ENCODE measurements at places on chromosomes 2 and 18.

DNA sequence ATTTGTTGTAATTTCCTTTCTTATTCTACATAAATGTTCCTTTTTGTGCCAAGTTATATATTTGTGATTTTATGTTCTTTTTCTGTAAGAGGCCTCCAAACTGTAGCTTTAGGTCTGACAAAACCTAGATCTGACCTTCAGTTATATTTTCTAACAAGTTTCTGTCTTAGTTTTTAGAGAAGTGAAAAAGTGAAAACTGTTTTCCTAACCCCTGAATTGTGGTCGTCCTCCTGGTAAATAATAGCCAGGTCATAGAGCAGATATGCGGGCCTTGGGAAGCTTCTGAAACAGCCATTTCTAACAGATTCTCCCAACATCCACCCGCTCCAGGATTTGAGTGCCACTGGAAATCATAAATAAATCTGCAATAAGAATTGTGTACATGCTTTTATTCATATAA, 398.4 kb upstream of the CWC22 start:
- DNase-seq: no peak

GRCh38 chr2:69916106-69916505, 1.2 kb downstream of the MXD1 start:
- DNase-seq: no peak

DNA sequence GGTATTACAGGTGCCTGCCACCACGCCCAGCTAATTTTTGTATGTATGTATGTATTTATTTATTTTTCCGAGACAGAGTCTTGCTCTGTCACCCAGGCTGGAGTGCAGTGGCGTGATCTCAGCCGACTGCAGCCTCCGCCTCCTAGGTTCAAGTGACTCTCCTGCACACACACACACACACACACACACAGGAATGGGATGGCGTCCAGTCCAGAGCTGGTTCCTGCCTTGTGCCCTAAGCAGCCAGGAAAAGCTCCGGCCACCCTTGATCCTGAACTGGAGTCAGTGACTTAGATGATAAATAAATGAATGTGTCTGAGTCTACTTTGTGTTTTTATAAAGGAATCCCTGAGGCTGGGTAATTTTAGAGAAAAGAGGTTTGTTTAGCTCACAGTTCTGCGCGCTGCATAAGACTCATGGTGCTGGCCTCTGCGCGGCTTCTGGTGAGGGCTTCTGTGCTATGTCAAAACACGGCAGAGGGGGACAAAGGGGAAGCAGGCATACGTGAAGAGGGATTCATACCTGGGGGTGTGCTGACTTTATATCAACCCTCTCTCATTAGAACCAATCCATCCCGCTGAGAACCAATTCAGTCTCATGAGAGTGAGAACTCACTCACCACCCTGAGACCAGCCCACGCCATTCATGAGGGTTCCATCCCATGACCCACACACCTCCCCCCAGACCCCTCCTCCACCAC, 59.7 kb upstream of the PHLPP1 start:
- DNase-seq: no peak

DNA sequence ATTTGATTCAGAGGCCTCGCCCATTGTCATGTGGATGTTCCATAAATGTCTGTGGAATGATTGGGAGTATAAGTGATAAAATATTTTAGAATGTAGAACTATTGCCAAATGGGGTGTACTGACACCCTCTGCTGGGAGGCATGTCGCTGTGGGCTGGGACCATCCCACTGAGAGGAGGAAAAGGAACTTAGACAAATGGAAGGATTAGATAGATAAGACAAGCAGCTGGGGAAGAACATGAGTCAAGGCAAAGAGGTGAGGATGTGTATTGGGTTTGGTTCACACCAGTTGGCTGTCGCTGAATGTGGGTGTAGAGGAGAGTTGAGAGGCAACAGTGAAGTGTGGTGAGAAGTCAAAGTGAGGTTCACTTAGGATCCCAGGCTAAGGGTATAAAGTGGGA, 4.0 kb downstream of the C2orf74 start:
- no peak for DNase-seq

- DNase-seq: no peak
Observed at GRCh38 chr18:74378179-74378682, 62.6 kb downstream of the C18orf63 start.

GRCh38 chr18:58591286-58591685, 37.6 kb downstream of the ALPK2 start:
- no peak for DNase-seq

DNA sequence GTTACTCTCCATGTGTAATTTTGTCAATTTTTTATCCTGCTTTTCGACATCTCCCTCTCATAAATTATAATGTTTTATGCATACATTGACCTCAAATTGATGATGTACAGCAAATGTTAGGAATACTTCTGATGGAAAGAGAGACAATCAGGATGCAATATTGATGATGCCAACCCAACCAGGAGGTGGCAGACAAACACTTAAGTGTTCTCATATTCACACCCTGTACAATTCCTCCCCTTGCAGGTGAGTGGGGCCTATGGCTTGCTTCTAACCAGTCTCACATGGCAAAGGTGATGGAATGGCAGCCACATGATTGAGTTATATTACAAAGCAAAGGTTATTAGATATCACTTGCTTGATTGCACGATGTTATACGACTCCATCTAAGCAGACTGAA, 594.3 kb upstream of the REG3G start:
- DNase-seq: no peak

DNA sequence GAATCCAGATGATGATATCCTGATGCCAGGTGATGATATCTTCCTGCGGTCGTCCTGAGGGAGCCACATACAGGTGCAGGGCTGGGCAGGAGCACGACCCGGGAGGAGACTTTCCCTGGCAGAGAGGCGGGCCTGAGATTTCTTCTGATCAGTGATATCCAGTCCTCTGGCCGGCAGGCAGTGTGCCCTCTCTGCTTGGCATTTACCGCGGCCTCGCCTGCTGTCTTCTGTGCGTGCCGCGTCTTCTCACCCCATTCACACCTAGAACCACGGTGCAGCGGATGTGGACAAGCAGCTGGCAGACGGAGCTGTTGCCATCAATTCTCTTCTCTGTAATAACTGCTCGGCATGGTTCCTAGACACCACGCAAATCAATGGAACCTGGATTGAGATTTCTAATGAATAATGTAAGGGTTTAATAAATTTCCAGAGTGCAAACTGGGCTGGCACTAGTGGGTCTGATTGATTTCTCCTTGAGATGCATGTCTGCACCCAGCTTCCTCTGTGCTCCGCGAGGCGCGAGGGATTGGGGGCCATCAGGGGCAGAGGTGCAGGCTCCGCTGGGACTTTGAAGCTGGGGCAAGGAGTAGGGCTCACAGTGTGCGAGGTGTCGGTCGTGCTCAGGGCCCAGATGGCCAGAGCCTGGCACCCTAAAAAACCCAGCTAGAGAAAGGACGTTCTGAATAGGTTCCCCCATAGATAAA, 208.9 kb upstream of the HDAC4 start:
- no peak for DNase-seq

DNA sequence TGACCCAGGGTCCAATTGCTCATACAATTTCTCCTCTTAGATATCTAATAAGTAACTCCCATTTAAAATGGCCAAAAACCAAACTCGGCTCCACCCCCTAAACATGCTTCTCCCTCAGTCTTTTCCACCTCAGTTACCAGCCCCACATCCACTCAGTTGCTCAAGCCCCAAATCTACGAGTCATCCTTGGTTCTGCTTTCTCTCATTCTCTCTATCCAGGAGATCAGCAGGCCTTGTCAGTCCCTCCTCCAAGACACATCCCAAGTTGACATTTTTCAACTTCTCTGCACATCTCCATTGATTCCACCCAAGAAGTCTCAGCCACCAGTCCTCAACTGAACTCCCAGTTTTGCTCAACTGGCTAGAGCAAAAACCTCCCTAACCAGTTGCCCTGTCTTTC, 40.5 kb upstream of the RTN4 start:
- DNase-seq: no peak

- DNase-seq: no peak
Observed at GRCh38 chr18:10840743-10841142, 308.6 kb downstream of the PIEZO2 start.

- DNase-seq: peak; percentile 80
Observed at GRCh38 chr2:230974096-230974913, 21.6 kb upstream of the SPATA3 start.

DNA sequence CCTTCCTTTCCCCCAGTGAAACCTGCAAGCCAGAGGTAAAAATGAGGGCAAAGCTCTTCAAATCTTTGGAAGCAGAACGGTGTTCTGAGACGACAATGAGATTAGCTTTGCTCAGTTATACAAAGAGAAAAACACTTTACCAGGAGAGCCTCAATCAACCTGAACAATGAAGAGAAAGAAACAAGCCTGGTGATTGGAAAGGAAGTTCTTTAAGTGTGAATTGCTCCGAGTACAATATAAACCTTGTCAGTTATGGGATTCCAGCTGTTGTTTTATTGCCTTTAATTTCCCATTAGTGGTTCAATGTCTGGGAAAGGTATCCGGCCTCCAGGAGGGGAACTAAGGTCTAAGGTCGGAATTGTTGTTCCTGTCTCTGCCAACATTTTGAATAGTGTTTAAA, 901.6 kb downstream of the EPHA4 start:
- no peak for DNase-seq

DNA sequence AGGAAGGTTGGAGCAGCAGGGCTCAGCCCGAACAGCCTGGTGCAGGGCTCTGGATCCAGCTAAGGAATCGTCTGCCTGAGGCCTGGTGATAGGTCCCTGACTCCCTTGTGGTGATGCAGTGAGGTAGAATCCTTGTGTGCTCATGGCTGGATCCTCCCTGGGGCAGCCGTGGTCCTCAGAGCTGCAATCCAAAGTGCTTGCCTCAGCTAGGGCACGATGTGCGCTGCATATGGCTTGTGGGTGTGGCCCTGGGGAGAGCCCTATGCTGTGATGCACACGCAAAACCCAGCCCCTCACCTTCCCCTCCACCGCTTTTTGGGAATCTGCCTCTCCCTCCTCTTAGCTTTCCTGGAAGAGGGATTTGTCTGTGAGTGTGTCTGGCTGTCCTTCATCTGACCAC, 142.2 kb downstream of the DYSF start:
- no peak for DNase-seq

DNA sequence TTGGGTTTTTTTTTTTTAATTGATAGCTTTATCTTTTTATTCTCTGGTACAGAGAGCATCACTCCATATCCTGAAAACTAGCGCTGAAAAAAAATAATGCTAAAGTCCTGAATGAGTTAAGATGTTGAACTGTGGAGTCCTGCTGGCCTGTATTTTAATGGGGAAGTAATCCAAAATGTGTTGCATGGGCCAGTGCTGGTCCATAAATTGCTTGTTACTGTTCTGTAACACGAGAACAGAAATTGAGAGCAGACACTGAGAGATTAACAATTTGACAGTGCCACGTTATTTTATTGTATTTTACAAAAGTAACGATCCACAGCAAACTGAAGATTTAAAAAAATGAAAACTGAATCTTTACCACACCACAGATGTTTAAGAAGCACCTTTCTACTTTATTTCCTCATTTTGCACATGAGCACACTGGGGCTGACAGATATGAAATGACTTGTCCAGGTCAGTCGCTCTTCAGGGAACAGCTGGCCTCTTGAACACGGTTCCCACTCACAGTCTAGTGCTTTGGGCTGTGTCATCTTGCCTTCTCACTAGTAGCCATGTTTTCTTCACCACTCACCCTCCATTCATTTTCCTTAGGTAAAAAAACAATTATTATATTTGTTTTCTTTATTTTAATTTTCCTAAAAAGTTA, 35.3 kb downstream of the ZCCHC2 start:
- no peak for DNase-seq

GRCh38 chr2:236714080-236714479, 144.5 kb downstream of the ACKR3 start:
- no peak for DNase-seq

DNA sequence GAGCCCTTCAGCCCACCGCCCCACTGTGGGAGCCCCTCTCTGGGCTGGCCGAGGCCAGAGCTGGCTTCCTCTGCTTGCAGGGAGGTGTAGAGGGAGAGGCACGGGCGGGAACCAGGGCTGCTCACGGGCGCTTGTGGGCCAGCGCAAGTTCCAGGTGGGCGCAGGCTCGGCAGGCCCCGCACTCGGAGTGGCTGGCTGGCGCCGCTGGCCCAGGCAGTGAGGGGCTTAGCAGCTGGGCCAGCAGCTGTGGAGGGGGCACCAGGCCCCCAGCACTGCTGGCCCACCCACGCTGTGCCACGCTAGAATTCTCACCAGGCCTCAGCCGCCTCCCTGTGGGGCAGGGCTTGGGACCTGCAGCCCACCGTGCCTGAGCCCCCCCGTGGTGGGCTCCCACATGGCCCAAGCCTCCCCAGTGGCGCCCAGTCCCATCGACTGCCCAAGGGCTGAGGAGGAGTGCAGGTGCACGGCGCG, 45.2 kb downstream of the SLC5A7 start:
- DNase-seq: no peak

- DNase-seq: no peak
Observed at GRCh38 chr18:10081492-10081891, 167.7 kb downstream of the VAPA start.

- DNase-seq: no peak
Observed at GRCh38 chr2:45731141-45731540, 79.7 kb downstream of the PRKCE start.

DNA sequence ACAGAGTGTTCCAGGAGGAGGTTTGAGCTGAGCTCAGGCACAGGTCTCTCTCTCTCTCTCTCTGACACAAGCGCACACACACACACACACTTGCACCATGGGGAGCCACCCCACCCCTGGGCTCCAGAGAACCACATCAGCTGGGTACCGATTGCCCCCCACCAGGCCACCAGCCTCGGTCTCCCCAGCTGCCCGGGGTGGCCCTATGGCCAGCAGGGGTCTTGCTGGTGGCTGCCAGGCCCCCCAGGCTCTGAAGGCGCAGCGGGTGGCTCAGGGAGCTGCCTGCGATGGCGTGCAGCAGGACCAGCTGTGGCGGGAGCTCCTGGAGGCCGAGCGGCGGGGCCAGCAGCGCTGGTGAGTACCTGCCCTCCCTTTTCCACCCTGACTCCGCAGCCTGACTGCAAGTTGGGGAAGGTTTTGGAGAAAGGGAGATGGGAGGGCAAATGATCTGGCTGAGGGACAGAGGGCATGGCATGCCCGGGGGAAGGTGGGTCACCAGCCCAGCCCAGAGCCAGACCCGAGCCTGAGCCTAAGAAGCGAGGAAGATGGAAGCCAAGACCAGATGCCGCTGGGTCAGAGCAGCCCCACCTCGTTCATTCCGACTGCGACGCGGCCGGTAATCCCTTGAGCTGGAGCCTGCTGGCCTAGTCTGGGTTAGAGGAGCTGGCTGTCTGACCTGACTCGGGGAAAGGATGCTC, 21.9 kb upstream of the SLC66A3 start:
- no peak for DNase-seq

- no peak for DNase-seq
Observed at GRCh38 chr2:151728804-151729414, 5.4 kb downstream of the NEB start.

GRCh38 chr2:1259746-1260145, 153.5 kb upstream of the TPO start:
- DNase-seq: no peak
